ENCODE measurements at places on chromosomes 4 and X.

- no peak for DNase-seq
Measured at GRCh38 chrX:149275836-149276235, 229.3 kb downstream of the IDS start.

DNA sequence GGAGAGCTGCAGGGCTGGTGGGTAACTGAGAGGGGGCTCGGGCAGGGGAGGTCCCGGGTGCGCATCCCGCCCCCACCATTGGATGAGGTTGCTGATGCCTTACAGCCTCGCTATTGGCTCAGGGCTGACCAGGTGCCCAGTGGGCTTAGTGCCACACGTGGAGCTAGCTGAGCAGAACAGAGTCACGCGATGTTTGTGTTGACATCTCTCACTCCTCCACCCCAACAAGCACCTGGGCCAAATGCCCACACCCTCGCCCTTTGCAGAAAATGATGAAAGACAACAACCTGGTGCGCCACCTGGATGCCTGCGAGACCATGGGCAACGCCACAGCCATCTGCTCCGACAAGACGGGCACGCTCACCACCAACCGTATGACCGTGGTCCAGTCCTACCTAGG is 31.8 kb downstream of the ATP2B3 start:
- DNase-seq, result no peak

- no peak for DNase-seq
Measured at GRCh38 chr4:528835-529234, 29.8 kb downstream of the PIGG start.

DNA sequence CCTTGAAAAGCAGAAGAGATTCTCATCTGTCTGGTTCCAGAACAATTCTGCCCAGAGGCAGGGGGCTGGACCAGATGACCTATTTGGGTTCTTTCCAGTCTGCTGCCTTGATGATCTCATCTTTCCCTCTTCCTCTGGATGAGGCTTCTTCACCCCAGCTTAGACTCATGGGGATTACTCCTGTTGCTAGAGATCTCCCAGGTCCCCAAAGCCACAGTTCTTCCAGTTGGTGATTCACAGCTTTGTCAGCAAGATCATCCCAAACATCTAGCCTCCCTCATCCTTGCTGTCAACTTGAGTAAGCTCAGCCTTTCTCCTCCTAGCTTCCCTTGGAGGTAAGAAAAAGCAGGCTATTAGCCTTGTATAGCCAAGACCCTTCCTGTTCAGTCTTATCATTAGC is 64.2 kb upstream of the PJA1 start:
- DNase-seq, result no peak

- no peak for DNase-seq
Measured at GRCh38 chr4:6368096-6368495, 98.4 kb downstream of the WFS1 start.

DNA sequence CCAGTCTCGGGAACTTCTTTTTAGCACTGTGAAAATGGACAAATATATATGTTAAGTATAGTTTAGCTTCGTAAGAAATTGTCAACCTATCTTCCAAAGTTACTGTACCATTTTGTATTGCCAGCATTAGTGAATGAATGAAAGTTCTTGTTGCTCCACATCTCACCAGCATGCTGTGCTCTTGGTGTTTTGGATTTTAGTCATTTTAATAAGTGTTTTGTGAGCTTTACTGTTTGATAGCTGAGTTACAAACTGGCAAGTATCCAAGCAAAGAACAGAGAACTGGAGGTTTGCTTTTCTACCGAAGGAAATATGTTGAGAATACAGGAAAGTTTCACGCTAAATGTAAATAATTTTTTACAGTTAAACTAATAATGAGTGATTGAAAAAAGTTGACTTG is 33.0 kb downstream of the SNCA start:
- DNase-seq, result no peak

GRCh38 chr4:122739174-122739573 is 6.7 kb downstream of the BBS12 start:
- no peak for DNase-seq

DNA sequence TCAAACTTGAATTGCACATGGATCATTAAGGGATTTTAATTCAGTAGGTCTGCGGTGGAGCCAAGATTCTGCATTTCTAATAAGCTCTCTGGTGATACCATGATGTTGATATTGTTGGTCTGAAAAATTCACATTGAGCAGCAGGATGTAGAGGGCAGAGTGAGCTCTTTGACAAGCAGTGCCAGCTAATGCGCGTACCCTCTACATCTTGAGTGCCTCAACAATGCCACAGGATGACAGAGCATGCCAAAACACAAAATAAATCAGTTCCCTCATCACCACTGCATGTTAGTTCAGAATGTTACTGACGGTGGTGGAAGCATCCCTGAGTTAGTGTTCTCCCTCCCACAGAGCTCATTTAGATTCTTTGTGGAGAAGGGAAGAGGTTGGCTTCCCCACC is 23.5 kb downstream of the IL1RAPL1 start:
- no peak for DNase-seq
